ENCODE measurements at places on chromosomes 1 and 21.
A peak's percentile ranks its signal among the peaks of the same experiment; 100 is the strongest.

DNA sequence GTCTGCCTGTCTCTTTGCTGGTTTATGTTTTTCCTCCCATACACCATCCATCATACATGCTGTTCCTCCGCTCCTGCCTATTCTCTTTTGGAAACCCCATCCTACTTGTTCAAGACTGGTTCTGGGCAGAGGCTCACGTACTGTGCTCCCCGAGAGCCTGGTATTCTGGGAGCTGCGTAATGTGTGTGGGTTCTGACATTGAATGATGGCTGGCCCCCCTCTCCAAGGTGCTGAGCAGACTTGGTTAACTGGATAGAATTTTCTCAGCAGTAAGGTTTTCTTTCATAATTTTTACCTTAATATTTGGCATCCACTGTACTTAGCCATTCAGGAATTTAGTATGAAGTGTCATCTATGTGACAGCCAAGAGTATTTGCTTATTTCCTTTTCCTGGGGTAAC, 26.6 kb downstream of the COQ8A start:
- no peak for DNase-seq

- DNase-seq: peak; percentile 92
These were observed at the start of gene MRPL20 for GRCh38 chr1:1406821-1407635. TSS of gene MRPL20 (minus strand) at chr1:1407293. CDS start at chr1:1407217, 76 bp downstream.

GRCh38 chr1:15304708-15305467, 57.9 kb downstream of the FHAD1 start:
- peak; percentile 67 for DNase-seq

GRCh38 chr21:29155933-29156260, 25.5 kb downstream of the MAP3K7CL start:
- no peak for DNase-seq

DNA sequence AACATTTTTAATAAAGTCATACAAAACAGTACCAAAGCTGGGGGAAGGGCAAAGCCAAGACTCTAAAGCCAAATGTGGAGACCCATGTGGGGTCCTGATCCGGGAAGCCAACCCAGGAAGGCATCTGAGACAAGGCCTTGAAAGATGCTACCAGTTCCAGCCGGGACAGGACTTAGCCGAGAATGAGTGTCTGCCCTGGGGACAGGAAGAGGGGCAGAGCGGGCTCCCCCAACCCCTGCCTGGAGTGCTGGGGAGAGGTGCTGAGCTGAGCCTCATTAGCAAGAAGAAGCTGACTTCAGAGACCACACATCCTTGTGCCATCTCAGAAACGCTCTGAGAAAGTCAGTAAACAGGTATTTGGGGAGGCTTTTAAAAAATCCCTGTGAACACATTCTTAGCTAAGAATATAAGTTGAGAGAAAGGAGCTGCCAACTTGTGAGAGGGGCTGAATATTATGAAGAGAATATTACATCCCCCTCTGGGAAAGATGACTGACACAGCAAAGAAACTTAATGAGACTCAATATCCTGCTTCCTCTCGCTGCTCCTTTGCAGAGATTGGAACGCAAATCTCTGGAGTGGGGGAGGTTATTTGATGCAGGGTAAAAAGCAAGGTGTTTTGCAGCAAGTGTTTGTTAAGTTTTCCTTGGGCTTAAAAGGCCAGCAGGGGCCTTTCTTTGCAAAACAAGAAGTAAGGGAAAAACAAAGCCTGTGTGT, 103.3 kb upstream of the KCND3 start:
- DNase-seq: no peak

GRCh38 chr1:75274920-75275506, 140.8 kb downstream of the LHX8 start:
- no peak for DNase-seq

- no peak for DNase-seq
These were observed 14.6 kb downstream of the MED18 start for GRCh38 chr1:28343405-28343804.

DNA sequence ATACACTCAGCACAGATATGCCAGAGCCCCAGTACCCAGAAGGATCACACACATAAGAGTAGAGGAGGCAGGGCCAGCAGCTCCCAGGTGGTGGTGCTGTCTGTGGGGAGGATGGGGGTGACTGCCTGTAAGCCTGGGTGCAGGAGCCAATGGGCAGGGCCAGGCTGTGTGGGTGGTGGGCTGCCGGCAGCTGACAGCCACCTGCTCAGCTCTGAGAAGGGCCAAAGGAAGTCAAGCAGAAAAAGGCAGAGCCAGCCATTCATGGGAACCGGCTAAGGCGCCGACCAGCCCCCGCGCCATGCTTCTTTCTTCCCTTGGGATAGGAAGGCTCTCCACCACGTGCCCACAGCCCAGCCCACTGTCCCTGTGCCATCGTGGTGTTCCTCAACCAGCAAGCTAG, 14.1 kb downstream of the PIK3C2B start:
- peak; percentile 68 for DNase-seq

GRCh38 chr1:119081267-119081666, 59.2 kb downstream of the WARS2 start:
- DNase-seq: no peak

All from NCI-H2171 treated with DMSO at 0.1 percent for 48 hours (cell line).